ENCODE measurements at places on chromosomes 5 and 9. TPM values are rescaled to one million over a fixed set of nuclear protein-coding genes. Genes with fewer than 3 reads are reported as not detected.

Gene SLCO4C1
- 0.87 TPM for total RNA-seq

Gene DEPDC1B
- total RNA-seq: 26.9 TPM

Gene FGF18
- 0.08 TPM for total RNA-seq

Gene SLCO6A1
- not detected for total RNA-seq

Gene GRXCR2
- total RNA-seq: not detected

Gene PRSS3
- total RNA-seq: not detected

Gene ADCY2
- total RNA-seq: 0.69 TPM

Gene PFN3
- total RNA-seq: not detected

Gene EQTN
- not detected for total RNA-seq

Gene SIT1
- total RNA-seq: not detected

Gene RASGRF2
- total RNA-seq: 0.15 TPM

Gene CPEB4
- 18.9 TPM for total RNA-seq

Gene TMEM252
- total RNA-seq: not detected

Gene FAM151B
- total RNA-seq: 2.6 TPM

Gene SMIM33
- total RNA-seq: not detected

Gene TAF11L5
- not detected for total RNA-seq

Gene KIAA0825
- total RNA-seq: 0.45 TPM

Gene MATR3
- 244 TPM for total RNA-seq

Gene STC2
- total RNA-seq: 31.2 TPM

Gene SUSD1
- 1.2 TPM for total RNA-seq

Gene DMRTA1
- total RNA-seq: 11.7 TPM

Gene SGCD
- total RNA-seq: 0.08 TPM

Gene IL3
- not detected for total RNA-seq

Gene OCLN
- 0.11 TPM for total RNA-seq

Gene NAA35
- total RNA-seq: 26.9 TPM

Gene ADAMTSL2
- total RNA-seq: not detected

Gene SPATA31D4
- total RNA-seq: not detected

Gene ADGRD2
- total RNA-seq: not detected

Gene TMEM174
- not detected for total RNA-seq

Gene NMUR2
- 0.13 TPM for total RNA-seq

Gene ZDHHC11B
- 0.05 TPM for total RNA-seq

Gene MSX2
- total RNA-seq: 4.3 TPM

Gene LCN15
- not detected for total RNA-seq

Gene TRAF1
- 7.8 TPM for total RNA-seq

Gene WDR38
- not detected for total RNA-seq

Gene OGN
- total RNA-seq: not detected

Gene PAM
- total RNA-seq: 70.2 TPM

Gene HEMGN
- not detected for total RNA-seq

Gene ANKRD55
- total RNA-seq: 0.74 TPM

Gene RNF224
- total RNA-seq: 0.05 TPM

Gene SUSD3
- total RNA-seq: 0.72 TPM

Gene AIF1L
- 30.1 TPM for total RNA-seq
